Occipital lobe (tissue), 3 donors: ENCODE measurements at places on chromosomes 12 and 14.
A peak's percentile ranks its signal among the peaks of the same experiment; 100 is the strongest.

- peak; percentile 74 for DNase-seq
Measured at GRCh38 chr12:106049105-106049504, 89.6 kb downstream of the NUAK1 start.

- DNase-seq, result no peak
Measured at GRCh38 chr12:14193639-14194038, 171.8 kb upstream of the ATF7IP start.

DNA sequence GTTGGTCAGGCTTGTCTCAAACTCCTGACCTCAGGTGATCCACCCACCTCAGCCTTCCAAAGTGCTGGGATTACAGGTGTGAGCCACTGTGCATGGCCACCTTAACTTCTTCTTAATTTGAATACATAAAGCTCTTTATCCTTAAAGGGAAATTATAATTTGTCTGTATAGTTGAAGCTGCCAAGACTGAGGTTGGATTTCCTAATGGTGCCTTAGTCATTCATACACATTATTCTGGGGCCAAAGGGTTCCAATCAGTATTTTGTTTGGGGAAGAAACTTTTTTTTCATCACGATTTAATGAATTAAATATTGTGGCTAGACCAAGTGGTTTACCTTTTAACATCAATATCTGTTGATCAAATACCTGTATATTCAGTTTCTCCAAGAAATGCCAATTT lies 135.9 kb downstream of the SYT1 start:
- DNase-seq, result no peak

DNA sequence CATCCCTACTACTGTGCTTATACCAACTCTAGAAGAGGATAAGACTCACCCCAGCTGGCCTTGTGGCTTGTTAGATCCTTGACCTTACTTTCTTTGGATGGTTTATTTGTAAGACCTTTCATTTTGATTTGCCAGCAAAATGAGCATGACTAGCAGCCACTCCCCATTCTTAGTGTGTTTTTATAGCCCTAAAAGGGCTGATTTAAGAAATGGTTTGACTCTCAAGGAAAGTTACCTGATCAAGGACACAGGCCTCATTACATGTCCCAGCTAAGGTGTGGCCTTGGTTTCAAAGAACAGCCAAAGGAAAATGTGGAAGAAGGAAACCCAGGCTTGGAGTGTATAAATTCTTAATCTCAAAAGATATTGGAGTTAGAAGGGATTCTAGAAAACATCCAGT lies 41.4 kb downstream of the SLC17A8 start:
- DNase-seq, result no peak

GRCh38 chr14:73695997-73696396 lies 18.2 kb downstream of the PNMA1 start:
- no peak for DNase-seq

- peak; percentile 22 for DNase-seq
Measured at GRCh38 chr12:12010277-12011039, 60.3 kb upstream of the BCL2L14 start.

GRCh38 chr14:44404036-44404435 lies 103.0 kb downstream of the FSCB start:
- no peak for DNase-seq

DNA sequence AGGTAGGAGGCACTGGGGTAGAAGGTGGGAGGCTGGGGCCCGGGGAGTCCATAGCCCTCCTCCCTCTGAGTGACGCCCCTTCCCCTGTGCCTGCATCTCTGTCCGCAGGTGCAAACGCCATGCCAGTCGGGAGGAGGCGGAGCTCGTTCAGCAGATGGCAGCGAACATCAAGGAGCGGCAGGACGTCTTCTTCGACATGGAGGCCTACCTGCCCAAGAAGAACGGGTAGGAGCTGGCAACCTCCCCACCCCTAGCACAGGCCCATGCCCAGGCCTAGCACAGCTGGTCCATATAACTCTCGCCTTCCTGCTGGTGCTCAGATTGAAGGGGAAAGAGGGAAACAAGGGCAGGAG lies 35.6 kb downstream of the TMEM120B start:
- no peak for DNase-seq

- DNase-seq, result no peak
Measured at GRCh38 chr12:105504286-105504685, 173.8 kb downstream of the C12orf75 start.

DNA sequence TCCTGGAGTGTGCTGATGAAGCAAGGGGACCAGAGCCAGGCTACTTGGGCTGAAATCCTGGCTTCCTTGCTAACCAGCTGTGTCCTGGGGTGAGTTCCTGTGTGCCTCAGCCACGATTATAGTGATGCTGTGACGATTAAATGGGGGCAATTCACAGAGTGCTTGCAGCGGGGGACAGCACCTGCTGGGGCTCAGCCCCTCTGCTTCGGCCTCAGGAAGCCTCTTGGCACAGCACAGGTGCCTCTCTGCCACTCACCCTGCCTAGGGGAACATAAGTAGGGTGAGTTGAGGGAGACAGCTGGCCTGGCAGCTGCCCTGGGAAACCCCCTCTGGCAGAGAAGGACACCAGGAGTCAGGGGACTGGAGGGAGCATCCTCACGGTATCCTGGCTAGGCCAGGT lies 9.4 kb downstream of the KRT80 start:
- DNase-seq, result no peak

GRCh38 chr12:116431677-116432300 lies 127.4 kb upstream of the MAP1LC3B2 start:
- DNase-seq, result no peak

GRCh38 chr12:96361074-96361473 lies 39.2 kb downstream of the CDK17 start:
- no peak for DNase-seq

DNA sequence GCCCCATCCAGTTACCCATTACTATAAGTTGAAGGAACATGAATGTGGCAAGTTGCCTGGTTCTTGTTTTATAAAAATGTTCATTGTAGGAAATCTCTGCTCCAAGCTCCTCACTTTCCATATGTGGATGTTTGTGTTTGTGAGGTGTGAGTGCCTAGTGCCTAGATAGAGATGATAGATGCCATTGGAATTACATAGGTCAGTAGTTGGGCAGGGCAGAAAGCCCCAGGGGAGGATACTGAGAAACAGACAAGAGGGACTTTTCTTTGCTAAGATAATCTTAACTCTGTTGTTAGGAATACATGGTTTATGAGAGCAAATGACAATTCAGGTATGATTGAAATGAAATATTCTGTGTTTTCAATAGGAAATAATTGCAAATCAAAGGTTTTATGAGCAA lies 226.3 kb upstream of the GRIP1 start:
- DNase-seq, result no peak

DNA sequence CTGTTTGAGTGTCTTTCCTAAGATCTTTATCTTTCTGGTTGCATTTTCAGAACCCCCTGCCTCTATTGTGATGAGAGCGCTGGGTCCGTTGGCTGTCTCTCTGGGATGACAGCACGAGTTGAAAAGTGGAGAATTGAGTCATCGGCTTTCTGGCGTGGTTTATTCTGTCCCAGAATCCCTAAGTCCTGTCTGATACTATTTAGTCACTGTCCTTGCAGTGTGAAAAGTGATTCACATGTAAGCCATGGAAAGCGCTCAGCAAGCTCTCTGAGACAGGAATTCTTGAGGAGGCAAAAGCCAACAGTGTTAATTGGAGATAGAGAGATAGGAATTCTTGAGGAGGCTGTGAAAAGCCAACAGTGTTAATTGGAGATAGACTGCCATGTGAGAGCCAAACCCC lies 121.7 kb downstream of the CHST11 start:
- no peak for DNase-seq

DNA sequence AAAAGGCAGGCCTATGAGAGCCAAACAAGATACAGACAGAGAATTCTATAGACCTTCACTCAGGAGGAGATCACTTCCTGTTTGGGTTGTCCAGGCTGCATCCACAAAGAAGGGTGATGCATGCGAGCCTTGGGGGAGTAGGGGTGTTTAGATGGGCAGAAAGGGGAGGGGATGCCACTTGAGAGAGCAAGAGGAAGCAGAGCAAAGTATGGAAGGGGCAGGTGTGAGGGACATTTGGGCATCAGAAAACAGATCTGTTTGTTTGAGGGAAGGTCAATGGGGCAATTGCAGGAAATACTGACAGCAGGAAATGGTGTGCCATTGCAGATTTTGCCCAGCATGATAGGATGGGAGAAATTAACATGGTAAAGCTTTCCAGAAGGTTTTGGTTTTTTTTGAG lies 146.4 kb upstream of the FOXN3 start:
- DNase-seq, result no peak

DNA sequence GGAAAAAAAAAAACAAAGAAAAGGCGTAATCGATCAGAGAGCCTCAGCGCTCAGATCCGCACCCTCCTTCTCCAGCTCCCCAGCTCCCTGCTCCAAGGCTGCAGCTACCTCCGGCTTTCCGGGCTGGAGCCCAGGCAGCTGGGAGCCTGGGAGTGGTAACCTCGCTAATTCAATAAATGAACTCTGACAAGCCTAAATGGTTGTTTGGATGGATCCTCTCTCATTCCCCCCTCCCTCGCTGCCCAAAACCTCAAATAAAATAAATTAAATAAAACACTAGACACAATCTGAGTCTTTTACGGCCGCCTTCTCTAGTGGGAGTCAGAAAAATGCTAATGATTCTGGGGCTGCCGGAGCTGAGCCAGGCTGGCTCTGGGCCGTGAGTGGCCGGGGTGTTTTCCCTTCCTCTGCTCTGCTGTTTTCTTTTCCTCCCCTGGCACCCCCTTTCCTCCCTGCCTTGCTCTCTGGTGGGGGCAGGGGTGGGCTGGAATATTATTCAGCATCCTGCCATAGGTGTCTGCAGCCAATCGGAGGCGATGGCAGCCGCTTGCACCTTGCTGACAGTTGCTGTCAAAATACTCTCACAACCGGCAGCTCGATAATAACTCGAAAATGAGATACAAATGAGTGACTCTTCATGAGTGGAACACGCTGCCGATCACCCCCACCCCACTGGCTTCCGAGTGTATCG lies 76.1 kb downstream of the RBM19 start:
- DNase-seq, result no peak

GRCh38 chr14:93939304-93940229 lies 12.4 kb downstream of the FAM181A start:
- peak; percentile 45 for DNase-seq

- DNase-seq, result no peak
Measured at GRCh38 chr14:32998433-32998832, 59.8 kb downstream of the NPAS3 start.

DNA sequence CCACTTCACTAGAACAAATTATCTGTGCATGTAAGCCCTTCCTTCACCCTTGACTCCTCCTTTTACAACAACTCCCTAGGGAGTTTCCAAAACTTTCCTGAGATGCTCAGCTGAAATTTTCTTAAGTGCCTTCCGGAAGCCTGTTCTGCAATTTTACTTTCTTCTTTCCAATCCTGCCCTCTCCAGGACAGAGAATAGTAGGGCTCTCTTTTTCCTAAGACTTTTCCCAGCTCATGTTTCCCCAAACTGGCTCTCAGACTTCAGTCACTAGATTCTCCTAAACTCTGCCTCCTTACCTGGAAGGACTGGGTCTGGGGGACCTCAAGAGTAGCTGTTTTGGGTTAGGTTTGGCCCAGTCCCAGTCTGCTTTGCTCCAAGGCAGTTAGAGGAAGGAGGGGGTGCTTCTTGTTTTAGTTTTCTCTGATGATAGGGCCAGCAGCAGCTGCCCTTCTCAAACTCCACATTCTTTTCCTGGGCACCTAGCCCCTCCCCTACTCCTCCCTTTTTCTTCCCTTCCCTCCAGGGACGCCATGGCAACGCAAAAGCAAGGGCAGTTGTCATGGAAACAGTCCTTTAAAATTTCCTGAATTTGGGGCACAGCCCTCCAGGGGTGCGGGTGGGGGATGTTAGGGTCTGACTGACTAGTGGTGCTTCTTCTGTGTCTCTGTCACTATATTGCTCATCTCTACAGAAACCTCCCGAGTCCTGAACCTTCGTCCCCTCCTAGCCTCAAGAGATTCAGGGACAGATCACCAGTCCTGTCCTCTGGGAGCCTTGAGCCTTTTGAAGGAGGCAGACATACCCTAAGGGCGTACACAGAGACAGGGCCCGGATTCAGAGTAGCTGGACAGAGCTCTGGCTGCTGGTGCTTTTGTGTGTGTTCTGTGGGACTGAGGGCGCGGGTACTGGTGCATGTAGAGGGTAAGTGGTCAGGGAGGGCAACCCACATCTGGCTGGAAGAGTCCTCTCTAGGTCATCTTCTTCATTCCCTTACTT lies 17.0 kb downstream of the PPP1R1A start:
- DNase-seq, result no peak

GRCh38 chr12:22808860-22809259 lies 183.9 kb downstream of the ETNK1 start:
- no peak for DNase-seq

GRCh38 chr12:68971404-68971803 lies 38.4 kb upstream of the CPM start:
- no peak for DNase-seq

- DNase-seq, result no peak
Measured at GRCh38 chr14:69854598-69854997, 24.6 kb upstream of the SMOC1 start.

- DNase-seq, result no peak
Measured at GRCh38 chr12:52155048-52155868, 36.6 kb downstream of the KRT80 start.

- DNase-seq, result no peak
Measured at GRCh38 chr12:106091446-106091820, 47.3 kb downstream of the NUAK1 start.

- no peak for DNase-seq
Measured at GRCh38 chr12:28611115-28611435, 420.8 kb downstream of the CCDC91 start.

GRCh38 chr14:31926123-31926522 lies 151.0 kb upstream of the ARHGAP5 start:
- no peak for DNase-seq

DNA sequence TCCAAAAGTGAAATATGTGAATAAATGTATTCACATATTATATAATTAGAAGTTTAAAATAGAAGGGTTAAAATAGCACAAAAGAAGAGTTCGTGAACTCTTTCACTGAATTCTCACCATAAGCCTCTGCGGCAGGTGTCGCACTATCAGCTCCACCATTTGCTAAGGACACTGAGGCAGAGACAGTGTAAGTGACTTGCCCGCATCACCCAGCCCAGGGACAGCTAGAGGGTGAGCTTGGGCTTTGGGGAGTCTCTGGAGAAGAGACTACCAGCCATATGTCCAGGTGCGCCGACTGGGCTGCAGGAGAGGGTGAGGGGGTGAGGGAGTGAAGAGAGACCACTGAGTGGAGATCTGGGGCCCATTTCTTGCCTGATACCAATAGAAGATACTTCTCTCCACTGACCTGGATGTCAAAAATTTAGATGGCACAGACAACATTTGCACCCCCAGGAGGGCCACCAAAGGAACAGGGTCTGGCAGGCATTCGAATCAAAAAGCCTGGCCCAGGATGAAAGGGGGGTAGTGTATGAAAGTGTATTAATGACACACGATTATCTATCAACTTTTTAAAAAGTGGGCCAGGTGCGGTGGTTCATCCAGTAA lies 28.5 kb downstream of the FAIM2 start:
- no peak for DNase-seq

DNA sequence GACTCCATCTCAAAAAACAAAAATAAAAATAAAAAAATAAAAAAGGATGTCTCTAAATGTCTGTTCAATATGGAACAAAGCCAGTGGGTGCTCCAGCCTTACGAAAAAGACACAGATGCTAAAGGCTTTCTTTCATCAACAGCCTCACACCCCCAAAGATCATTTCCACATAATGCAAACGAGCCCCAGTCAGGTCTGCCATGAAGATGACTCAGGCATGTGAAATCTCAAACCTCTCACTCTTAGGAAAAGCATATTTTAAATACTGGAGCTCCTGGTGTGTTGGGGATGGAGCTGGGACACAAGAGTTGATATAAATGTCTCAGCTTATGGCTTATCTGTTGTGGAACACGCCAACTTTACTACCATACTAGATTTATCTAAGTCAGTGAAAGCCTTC lies 49.9 kb upstream of the PLXNC1 start:
- DNase-seq, result no peak

- no peak for DNase-seq
Measured at GRCh38 chr14:86257973-86258372, 728.0 kb downstream of the FLRT2 start.
